ENCODE measurements at places on chromosomes 16 and 17.

DNA sequence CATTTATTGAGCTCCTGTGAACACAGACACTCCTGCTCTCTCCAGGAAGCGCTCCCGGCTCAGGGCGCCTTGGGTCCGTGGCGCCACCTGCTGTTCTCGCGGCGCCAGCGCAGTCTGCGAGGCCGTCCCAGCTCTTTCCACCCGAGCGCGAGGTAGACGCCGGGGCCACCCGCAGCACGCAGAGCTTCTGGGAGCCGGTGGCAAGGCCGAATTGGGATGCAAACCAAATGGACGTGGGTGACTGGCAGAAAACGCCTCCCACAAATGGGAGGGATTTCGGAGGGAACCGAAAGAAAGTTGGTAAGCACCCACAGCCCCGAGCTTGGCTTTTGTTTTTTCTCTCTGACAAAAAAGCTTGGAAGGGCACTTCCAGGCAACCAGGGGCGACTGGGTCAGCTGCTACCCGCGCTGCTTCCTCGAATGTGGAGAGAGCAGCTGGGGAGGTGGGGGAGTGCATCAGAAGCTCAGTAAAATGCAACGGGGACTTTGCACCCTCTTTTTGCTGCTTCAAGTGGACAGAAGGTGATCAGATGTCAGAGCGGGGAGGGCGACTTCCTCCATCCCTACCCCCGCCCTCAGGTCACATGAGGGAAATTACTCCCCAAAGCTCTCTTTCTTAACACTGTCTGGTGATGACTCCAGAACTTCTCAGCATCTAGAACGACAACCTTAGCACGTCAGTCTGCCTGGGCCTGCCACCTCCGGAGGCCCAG lies 13.5 kb upstream of the N4BP1 start:
- DNase-seq = peak; percentile 87

GRCh38 chr17:43171586-43172487 lies 823 bp downstream of the NBR1 start:
- peak; percentile 90 for DNase-seq

DNA sequence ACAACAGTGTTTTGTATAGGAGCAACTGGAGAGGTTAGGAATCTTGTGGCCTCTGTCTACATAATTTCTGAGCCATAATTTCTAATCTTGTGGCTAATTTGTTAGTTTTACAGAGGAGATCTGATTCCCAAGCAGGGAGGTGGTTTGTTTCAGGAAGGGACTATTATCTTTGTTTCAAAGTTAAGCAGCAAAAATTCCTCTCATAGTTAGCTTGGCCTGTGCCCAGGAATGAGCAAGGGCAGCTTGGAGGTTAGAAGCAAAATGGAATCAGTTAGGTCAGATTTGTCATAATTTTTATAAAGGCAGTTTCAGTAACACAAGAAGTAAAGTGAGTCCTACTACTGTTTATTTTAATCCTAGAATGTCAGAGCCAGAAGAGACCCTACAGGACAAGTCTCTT lies 2.0 kb upstream of the RDM1 start:
- DNase-seq = no peak

DNA sequence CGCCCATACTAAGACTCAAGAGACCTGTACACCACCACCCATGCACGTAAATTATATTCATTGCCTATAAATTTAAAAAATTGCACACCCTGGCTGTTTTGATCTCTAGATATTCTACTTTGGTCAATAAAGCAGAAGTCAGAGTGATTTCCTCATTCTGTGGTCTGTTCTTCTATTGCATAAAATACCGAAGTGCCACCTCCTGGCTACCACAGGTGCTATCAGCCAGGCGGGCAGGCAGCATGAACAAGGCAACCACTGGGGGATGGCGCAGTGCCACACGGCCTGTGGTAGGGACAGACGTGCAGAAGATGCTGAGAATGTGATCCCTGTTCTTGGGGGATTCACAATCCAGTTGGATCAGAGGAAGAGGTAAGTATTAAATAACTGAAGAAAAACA lies 122.3 kb downstream of the CDK5R1 start:
- no peak for DNase-seq

DNA sequence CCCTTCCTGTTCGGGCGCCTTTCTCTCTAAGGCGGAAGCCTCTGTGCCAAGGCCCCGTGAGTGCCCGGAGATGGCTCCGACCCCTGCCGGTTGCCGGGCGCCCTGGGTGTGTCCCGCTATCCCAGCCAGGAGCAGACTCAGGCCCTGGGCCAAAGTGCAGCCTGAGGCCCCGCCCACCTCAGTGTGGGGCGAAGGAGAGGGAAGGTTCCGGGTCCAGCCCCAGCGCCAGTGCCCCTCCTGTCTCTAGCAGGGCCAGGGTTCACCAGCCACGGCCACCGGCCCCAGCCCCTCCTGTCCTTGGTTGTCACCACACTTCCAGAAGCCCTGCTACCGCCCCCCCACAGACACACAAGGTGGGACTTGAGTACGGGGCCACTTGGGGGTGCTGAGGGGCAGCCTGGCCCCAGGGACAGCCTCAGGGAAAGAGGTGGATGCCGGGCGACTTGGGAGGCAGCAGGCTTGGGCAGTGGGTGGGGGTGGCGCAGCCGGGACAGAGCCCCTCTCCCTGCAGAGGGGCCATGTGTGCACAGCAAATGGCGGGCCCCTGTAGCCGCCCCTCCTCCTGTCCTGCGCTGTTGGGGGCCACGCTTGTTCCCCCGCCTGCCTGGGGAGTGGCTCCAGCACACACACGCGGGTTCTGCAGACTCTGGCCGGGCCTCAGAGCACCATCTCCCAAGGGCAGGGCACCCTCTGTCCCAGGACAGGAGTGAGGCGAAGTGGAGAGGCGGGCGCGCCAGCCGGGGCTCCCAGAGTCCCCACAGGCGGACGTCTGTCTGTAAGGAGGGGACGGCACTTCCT lies 6.0 kb downstream of the C1QTNF8 start:
- no peak for DNase-seq

- DNase-seq = peak; percentile 89
These were observed 105.8 kb downstream of the NOG start for GRCh38 chr17:56699186-56699894.

DNA sequence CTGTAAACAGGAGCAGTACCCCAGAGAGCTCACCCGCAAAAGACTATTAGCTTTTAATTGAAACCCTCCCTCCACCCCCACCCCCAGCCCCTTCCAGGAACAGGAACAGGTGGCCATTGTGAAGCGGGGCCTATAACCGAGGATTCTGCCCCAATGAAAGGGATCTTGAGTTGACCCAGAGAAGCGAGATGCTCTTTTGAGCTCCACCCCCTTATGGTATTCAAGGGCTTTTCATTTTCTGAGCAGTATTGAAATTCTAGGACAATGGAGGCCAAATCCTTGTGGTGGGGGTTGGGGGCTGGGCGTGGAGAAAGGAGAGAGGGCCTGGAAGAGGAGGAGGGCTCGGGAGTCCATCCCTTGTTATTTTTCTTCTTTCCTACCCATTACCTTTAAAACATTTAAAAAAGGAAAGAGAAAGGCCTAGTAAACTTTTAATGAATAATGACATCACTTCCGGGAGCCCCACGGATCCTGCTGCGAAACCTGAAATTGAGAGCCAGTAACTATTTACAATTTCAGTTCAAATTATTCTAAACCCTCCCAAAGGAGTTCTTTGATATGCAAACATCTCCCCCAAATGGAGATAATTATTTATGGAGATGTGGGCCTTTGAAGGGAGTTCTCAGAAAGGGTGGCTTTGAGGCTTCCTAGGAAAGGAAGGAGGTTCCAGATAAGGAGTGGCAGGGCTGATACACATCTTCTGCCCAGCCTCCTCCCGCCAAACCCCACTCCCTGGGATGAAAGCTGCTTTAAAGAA lies 30.5 kb downstream of the HS3ST3B1 start:
- no peak for DNase-seq

DNA sequence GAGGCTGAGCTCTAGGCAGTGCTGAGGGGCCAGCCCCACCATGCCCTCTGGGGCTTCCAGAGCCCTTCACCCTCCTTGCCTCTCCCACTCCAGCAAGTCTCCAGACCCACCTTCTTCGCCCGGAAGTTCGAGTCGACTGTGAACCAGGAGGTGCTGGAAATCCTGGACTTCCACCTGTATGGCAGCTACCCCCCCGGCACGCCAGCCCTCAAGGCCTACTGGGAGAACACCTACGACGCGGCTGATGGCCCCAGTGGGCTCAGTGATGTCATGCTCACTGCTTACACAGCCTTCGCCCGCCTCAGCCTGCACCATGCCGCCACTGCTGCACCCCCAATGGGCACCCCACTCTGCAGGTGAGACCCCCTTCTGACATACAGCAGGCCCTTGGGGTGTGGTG lies 10.5 kb downstream of the XYLT2 start:
- DNase-seq = no peak

- DNase-seq = peak; percentile 81
These were observed 9.3 kb downstream of the GJD3 start for GRCh38 chr17:40355123-40355803.

GRCh38 chr16:1828645-1829410 lies 1.8 kb downstream of the FAHD1 start:
- no peak for DNase-seq

DNA sequence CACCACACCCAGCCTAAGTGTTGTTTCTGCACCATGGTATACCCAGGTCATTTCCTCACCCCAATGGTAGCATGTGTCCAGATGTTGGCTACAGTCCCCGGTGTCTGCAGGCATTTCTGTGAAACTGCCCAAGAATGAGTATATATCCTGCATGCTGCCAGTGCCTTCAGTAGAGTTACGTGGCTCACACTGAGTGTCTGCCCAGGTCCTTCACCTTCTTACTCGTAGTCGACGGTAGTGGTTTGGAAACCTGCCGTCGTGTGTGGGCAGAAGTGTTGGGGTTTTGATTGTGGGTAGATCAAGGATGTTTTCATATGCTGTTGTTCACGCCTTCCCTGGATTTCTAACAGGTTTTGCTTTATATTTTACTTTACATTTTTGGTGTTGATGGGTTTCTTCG lies 16.8 kb downstream of the TCF25 start:
- no peak for DNase-seq

GRCh38 chr17:4862720-4863119 lies 29.6 kb downstream of the MINK1 start:
- no peak for DNase-seq

GRCh38 chr16:51898872-51899271 lies 648.1 kb downstream of the TOX3 start:
- DNase-seq = peak; percentile 39

DNA sequence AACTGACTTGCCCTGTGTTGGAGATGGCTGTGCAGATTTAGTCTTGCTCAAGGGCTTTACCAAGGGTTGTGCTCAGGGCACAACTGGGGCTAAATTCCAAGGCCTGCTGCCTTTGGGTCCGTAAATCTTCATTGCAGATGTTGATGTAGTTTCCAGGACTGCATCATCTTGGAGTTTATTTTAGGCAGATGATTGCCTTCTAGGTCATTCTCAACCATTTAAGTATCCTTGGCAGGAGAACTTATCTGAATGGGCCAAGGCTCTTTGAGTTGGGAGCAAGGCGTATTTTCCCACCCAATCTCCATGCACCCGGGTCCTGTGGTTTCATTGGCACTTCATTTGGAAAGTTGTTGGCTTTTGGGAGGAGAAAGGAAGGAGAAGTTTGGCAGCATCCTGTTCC lies 200.3 kb downstream of the MSI2 start:
- DNase-seq = no peak

- DNase-seq = no peak
These were observed 863 bp upstream of the DDX19A start for GRCh38 chr16:70345840-70346239.

GRCh38 chr16:51151435-51151960 lies 428 bp upstream of the SALL1 start:
- peak; percentile 87 for DNase-seq

GRCh38 chr16:17323171-17323570 lies 147.6 kb downstream of the XYLT1 start:
- no peak for DNase-seq

DNA sequence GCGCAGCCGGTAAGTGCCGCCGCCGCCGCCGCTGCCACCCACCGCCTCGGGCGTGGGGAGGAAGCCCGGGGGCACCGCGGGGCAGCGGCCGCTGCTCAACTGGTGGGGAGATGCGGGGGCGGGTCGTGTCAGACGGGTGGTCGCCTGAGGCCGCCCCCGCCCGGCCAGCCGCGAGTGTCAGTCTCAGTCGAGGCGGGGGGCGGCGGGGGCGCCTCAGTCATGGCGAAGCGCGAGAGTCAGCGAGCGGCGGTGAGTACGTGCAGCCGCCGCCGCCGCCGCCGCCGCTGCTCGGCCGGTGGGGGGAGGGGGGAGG lies 76.2 kb downstream of the CHD9 start:
- no peak for DNase-seq

GRCh38 chr16:4752351-4753100 lies 14.4 kb downstream of the ZNF500 start:
- DNase-seq = no peak

DNA sequence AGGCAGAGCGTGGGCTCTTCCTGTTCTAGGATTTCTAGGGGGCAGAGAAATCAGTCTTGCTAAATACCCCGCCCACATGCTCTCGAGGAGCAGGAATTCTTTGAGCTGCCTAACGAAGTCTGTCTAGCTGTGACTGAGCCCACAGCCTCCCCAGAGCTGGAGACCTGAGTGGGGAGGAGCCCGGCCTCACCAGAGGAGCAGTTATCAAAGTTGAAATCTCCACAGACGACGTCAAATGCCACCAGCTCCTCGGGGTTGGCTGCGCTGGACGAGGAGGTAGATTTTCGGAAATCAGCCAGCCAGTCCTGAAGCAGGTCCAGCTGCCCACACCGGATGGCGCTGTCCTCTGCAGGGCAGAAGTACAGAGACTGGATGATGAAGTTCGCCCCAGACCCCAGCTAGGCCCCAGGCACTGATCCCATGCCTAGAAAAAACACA lies 53.8 kb downstream of the PRMT7 start:
- peak; percentile 42 for DNase-seq

GRCh38 chr17:82081966-82082365 lies 16.1 kb downstream of the FASN start:
- no peak for DNase-seq

DNA sequence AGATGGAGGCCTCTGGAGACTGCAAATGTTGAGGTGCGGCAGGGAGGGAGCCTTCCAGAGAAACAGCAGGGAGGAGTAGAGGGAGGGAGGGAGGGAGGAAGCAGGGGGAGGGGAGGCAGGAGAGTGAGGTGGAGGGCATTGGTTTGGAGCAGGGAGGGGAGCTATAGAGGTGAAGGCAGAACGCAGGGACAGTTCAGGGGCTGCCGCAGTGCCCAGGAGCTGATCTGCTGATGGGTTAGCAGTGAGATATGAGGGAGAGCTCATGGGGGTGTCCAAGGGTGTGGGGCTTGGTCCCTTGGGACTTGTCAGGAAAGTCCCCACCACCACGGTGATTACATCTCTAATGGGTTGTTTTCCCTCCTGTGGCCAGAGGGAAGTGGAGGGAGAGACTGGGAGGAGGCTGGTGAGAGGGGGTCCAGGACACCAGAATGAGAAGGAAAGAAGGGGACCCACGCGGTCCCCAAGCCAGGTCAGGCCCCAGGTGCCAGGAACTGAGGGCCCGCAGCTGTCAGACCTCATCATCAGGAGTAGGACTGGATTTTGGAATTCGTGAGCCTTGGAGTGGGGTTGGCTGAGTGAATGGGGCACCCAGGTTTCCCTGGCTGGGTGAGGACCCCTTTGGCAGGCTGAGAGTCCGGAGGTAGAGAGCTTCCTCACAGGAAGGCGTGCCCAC lies 11.2 kb downstream of the CA4 start:
- DNase-seq = no peak

GRCh38 chr17:5203178-5203907 lies 11.7 kb upstream of the ZNF594 start:
- peak; percentile 81 for DNase-seq

Measured in foreskin fibroblast (primary cell).